ENCODE measurements at places on chromosomes 1 and 21. TPM values are rescaled to one million over a fixed set of nuclear protein-coding genes. Genes with fewer than 3 reads are reported as not detected.

The CCDC17 gene
- total RNA-seq = 0.74 TPM

The P3H1 gene
- 168 TPM for total RNA-seq

The FABP3 gene
- 116 TPM for total RNA-seq

The TRIM62 gene
- 2.3 TPM for total RNA-seq

The OR6Y1 gene
- not detected for total RNA-seq

The ADGRL2 gene
- 33.3 TPM for total RNA-seq

The CAMK1G gene
- 0.83 TPM for total RNA-seq

The TFF1 gene
- total RNA-seq = not detected

The TPTE gene
- not detected for total RNA-seq

The FDPS gene
- 357 TPM for total RNA-seq

The C4BPB gene
- 0.14 TPM for total RNA-seq

The GLRX2 gene
- total RNA-seq = 15.2 TPM

The AMY1B gene
- not detected for total RNA-seq

The CBR3 gene
- total RNA-seq = 8.6 TPM

The RXRG gene
- total RNA-seq = not detected

The EPHA8 gene
- not detected for total RNA-seq

The S100A4 gene
- total RNA-seq = 237 TPM

The OR10J1 gene
- total RNA-seq = not detected

The SGIP1 gene
- total RNA-seq = 21.0 TPM

The S100A9 gene
- total RNA-seq = 0.28 TPM

The BTBD8 gene
- total RNA-seq = 6.8 TPM

The NR5A2 gene
- total RNA-seq = not detected

The OR2T2 gene
- total RNA-seq = not detected

The S100A7 gene
- not detected for total RNA-seq

The FCGR3B gene
- total RNA-seq = not detected

The OR2T11 gene
- total RNA-seq = not detected

The HPCAL4 gene
- not detected for total RNA-seq

The ELAVL4 gene
- total RNA-seq = under 0.01 TPM

The CD1D gene
- total RNA-seq = 8.0 TPM

The C1QB gene
- not detected for total RNA-seq

The SLC45A1 gene
- 2.0 TPM for total RNA-seq
